OCI-LY7 (cell line): ENCODE measurements at places on chromosomes 6 and 20. TPM values are rescaled to one million over a fixed set of nuclear protein-coding genes. Genes with fewer than 3 reads are reported as not detected.

GRCh38 chr6:38160831-38161230, 341.3 kb downstream of the ZFAND3 start:
- DNase-seq = no peak

DNA sequence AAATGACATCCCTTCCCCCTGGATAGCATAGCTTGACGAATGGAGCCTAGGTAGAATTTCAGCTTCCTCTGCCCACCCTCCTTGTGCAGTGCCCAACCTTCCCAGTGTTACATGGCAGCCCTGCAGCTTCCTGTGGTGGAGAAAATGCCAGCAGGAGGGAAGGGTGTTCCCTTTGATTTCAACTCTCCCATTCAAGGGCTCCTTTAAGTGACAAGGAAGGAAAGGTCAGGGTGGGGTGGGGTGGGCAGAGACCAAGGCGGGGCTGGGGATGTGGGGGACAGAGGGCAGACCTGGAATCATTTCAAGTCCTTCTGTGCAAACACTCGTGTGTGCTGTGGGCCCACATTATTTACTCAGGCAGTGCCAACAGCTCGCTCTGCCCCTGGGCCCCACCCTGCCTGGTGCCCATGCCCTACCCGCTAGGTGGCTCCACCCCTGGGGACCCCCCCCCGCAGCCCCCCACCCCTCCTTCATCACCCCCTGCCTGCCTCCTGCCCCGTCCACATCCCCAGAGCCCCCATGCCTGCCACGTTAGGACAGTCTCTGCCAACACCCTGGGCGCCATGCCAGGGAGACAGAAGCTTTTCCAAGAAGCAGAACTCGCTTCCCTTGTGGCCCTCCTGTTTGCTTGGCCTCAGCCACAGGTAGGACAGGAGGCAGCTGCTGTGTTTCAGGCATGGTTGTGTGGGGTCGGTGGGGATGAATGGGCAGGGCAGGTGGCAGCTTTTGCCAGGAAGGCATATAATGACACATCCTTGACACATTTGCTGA, 9.4 kb downstream of the SPDEF start:
- no peak for DNase-seq

GRCh38 chr20:40291493-40292135, 397.4 kb downstream of the MAFB start:
- DNase-seq = no peak

GRCh38 chr6:105803442-105803841, 282.7 kb upstream of the PRDM1 start:
- no peak for DNase-seq

- peak; percentile 92 for DNase-seq
Observed at GRCh38 chr6:155174576-155175211, 89.1 kb upstream of the CLDN20 start.

- DNase-seq = no peak
Observed at GRCh38 chr20:13822459-13822858, 37.6 kb downstream of the NDUFAF5 start.

DNA sequence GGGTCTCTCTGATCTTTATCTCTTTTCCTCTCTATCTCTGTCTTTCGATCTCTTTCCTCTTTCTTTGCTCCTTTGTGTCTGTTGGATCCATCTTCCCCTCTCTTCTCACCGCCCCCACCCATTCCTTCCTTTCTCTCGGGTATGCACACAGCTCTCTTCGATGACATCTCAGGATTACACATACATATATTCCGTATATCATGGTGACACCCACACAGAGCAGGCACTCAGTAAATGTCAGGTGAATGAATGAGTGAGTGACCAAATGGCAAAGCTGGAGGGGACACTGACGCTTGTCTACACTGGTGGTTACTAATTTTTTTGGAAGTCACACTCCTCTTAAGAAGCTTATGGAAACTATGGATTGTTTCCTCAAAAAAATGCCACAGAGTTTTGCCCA, 9.9 kb downstream of the VSTM2L start:
- DNase-seq = no peak

DNA sequence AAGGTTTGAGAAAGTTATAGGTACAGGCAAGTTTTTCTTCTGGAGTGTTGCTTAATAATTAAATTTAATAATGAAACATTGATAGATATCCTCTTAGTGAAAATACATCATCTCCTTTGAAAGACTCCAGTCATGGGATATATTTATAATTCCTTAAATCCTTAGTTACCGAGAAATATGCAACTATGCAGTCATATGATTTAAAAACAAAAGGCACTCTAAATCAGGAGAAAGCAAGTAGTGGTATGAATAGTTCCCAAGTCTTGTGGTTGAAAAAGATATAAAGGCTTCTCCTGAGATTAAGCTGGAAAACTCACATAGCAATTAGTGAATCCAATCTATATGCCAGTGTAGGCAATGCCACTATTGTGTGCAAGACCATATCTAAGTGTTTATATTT, 475.4 kb downstream of the EYS start:
- no peak for DNase-seq

Gene ZBTB9
- total RNA-seq = 6.8 and 7.3 TPM in 2 replicates

Gene CDH22
- total RNA-seq = not detected in 2 replicates
